SK-N-SH (cell line): ENCODE measurements at places on chromosomes 7 and 10. TPM values are rescaled to one million over a fixed set of nuclear protein-coding genes. Genes with fewer than 3 reads are reported as not detected.

NRCAM gene
- polyA plus RNA-seq, result 1.1 and 5.1 TPM in 2 replicates

GRCh38 chr10:18683427-18683826, 24.2 kb downstream of the ARL5B start:
- no peak for DNase-seq

DNA sequence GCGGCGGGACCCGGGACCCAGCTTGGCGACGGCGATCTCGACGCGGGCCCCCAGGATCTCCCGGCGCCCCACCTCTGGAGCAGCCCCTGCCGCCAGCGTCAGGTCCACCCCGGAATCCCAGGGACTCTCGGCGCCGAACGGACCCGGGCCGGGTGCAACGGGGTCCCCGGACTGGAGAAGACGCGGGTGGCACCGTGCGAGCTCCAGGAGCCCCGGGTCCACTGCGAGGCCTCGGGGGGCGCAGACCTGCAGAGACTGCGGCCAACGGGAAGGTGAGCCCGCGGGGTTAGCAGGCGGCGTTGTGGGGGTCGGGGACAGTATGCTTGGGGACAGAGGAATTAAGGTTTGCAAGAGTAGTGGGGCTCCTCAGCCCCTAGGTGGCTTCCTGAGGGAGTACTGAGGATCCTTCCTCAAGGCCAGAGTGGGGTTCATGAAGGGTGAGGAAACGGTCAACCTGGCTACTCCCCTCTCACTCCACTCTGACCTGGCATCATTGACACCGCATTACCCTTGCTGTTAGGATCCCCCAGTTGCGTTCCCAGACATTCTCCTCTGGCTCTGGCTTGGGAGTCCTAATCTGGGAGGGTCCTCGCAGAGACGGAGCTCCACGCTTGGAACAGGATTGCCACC, 353 bp downstream of the EPHB6 start:
- DNase-seq, result no peak

SBDS gene
- 49.5 and 59.2 TPM in 2 replicates for polyA plus RNA-seq

DNA sequence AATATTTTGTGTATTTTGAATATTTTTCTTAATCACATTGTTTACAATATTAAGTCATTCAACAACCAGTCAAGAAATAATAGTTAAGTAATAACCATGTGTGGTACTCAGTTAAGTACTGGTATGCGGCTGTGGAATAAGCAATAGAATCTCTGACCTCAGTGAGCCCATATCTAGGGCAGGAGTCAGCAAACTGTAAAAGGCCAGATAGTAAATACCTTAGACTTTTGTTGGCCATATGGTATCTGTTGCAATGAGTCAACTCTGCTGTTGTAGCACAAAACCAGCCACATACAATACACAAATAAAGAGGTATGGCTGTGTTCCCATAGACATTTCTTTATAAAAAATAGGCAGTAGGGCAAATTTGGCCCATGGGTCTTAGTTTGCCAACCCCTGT, 311.6 kb upstream of the SEMA3A start:
- no peak for DNase-seq

DNA sequence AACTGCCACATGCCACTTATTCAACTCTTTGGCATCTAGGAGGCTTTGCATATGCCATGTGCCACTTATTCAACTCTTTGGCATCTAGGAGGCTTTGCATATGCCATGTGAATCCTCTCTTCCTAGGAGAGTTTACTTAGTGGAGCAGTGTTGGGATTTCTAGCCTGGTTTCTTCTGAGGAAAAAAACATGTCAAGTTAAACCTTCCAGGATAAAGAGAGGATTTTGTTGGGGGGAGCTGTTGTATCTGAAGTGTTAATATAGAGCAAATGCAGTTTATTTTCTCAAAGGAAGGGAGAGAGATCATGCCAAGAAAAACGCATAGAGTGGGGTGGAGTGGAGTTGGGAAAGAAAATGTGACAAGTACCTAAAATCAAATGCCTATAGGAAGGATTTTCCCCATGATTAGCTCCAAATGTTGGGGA, 91.5 kb downstream of the MCU start:
- no peak for DNase-seq

- no peak for DNase-seq
These were observed 1392.4 kb upstream of the CELF2 start for GRCh38 chr10:9625304-9625703.

- DNase-seq, result peak; percentile 76
These were observed 19.5 kb downstream of the TSPAN33 start for GRCh38 chr7:129163875-129164544.

GRCh38 chr10:19683960-19684359, 132.3 kb upstream of the PLXDC2 start:
- no peak for DNase-seq

DNA sequence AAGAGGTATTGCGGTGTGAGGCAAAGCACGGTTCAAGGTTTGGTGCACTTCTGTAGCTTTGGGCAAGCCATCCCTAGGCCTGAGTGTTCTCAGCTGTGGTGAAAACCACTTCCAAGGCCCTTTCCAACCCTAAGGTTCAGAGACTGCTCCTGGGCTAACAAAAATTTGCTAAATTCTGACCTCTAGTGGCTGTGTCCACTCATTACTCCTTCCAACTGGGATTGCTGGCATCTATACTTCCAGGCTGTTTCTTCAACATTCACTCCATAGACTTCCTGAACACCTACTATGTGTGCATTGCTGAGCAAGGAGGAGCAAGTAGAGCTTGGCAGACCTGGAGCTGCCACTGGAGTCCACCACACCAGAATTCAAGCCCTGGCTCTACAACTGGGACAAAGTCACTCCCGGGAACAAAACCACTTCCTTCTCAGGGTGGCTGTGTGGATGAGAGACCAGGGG, 29.3 kb upstream of the SH3PXD2A start:
- peak; percentile 68 for DNase-seq

- no peak for DNase-seq
These were observed 136.0 kb upstream of the CHST15 start for GRCh38 chr10:124229201-124229988.

GRCh38 chr7:10315881-10316280, 657.8 kb upstream of the PHF14 start:
- DNase-seq, result no peak

- no peak for DNase-seq
These were observed 31.7 kb upstream of the CCNY start for GRCh38 chr10:35304649-35305048.

GRCh38 chr7:131726031-131726430, 169.6 kb upstream of the PODXL start:
- no peak for DNase-seq

DNA sequence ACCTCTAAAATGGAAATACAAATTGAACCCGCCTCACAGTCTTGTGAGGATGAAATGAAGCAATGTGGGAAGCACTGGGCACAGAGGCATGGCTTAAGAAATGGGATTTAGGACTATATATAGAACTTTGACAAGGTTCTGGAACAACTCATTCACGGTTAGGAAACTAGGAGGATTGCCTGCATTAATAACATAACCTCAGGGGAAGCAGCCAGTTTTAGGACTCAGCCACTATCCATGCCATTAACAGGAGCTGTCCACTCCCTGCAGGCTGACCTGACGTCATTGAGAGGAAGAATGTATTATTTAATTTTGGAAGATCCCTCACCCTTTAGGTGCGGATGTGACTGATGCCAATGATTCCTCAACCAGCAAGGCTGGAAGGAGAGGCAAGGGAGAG, 34.8 kb downstream of the ITGB8 start:
- DNase-seq, result peak; percentile 27

ZNF503 gene
- 4.5 and 5.9 TPM in 2 replicates for polyA plus RNA-seq

- no peak for DNase-seq
These were observed 106.0 kb upstream of the INSYN2A start for GRCh38 chr10:127302343-127302742.

PDE1C gene
- 4.6 and 7.3 TPM in 2 replicates for polyA plus RNA-seq

GRCh38 chr10:119243488-119243887, 36.1 kb downstream of the GRK5 start:
- no peak for DNase-seq

DNA sequence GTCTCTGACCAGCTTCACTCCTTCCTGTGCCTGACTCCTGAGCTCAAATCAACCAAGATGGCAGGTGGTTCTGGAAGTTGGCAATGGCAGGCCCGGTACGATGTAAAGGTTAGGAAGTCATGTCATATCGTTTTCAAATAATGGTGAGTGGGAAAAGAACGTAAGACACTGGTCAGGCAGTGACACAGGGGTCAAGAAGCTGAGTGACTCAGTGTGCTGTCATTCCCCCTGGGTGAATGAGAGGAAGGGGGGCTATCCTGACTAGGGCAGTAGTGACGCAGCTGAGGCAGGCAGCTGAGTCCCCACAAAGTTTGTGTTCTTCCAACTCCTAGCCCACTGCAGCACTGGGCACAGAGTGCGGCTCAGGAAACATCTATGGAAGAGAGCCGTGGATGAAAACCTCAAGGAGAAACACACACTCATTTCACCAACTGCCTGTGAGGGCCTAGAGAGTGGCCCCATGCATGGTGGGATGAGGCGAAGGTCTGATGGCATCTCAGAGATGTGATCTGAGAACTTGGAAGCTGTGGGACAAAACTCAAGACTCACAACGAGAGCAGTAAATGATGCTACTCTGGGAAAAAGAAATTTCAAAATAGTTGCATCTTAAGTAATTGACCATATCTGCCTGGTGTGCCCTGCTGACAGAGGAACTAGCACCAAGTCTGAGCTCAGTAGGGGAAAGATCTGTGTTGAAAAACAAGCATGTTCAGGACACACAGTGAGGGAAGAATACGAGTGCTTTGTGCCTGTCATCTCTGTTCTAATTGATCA, 23.2 kb downstream of the CREB3L2 start:
- DNase-seq, result no peak

- DNase-seq, result no peak
These were observed 111.9 kb downstream of the SEMA3D start for GRCh38 chr7:85074992-85075391.
